ENCODE measurements at places on chromosomes 4 and X.

- no peak for DNase-seq
These were observed 39.9 kb upstream of the PCDH19 start for GRCh38 chrX:100449696-100450608.

DNA sequence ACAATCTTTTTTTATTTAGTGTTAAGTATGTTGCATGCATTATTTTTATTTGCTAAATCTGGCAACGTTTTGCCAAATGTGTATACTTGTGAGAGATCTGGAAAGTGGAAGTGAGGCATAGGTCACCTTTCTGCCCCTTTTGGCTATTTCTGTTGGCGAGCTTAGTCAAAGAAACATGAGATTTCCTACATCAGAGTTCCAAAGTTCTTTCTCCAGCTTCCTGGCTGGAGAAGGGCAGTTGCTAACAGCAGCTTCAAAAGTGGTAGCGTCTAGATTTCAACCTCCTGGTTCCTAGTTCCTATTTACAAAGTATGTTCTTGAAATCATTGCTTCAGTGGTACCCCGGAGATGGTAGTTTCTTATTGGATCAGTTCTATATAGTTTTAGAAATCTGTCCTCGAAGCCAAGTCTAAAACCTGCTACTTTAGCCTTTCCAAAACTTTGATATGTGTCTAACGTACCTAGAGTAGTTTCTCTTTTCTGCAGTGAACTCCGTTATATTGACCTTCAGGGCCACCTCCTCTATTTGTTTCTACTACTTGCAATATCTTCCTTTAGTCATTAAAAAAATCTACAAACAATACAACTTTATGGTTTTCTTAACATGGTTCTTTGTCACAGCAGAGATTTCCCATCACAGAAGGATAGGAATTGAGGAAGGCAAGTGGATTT is 455.8 kb upstream of the FTHL17 start:
- no peak for DNase-seq

DNA sequence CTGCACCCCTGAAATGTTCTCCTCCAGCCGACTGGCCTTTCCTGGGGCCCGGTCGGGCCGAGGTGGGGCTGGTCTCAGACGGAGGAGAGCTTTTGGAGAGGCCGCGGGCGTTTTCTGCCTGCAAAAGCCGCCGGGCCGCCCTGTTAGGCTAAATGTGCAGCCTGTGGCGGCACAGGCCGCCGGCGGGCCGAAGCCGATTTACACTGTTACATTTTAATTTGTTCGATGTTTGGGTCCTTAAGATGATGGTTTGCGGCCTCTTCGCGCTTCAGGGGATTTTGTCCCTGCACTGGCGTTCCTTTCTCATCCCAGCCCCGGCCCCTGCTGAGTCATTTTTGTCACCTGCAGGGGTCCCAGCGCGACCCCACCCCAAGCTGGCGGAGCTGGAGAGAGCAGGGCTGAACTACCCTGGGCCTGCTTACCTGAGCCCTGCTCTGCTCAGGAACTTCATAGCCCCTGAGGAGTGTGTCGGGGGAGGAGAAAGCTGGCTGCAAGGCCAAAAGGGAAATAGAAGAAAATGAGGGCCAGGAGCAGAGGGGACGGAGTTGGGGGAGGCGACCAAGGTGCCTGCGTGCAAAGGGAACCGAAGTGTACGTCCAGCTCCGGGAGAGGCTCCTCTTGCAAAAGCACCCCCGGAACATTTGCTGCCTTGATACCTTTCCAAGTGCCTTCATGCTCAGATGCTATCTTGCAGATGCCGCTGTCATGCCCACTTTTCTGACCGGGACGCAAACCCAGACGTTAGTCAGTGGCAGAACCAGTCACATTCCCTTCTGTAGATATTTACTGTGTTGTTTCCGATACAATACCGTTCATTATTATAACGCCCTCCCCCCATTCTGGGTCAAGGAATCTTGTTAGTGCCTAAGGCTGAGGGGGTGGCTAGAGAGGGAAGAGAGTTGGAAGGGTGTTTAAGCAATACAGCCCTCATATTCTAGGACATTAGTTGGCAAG is 977 bp upstream of the RBBP7 start:
- DNase-seq: no peak

- DNase-seq: no peak
These were observed 178.3 kb downstream of the OPHN1 start for GRCh38 chrX:68254738-68255645.

DNA sequence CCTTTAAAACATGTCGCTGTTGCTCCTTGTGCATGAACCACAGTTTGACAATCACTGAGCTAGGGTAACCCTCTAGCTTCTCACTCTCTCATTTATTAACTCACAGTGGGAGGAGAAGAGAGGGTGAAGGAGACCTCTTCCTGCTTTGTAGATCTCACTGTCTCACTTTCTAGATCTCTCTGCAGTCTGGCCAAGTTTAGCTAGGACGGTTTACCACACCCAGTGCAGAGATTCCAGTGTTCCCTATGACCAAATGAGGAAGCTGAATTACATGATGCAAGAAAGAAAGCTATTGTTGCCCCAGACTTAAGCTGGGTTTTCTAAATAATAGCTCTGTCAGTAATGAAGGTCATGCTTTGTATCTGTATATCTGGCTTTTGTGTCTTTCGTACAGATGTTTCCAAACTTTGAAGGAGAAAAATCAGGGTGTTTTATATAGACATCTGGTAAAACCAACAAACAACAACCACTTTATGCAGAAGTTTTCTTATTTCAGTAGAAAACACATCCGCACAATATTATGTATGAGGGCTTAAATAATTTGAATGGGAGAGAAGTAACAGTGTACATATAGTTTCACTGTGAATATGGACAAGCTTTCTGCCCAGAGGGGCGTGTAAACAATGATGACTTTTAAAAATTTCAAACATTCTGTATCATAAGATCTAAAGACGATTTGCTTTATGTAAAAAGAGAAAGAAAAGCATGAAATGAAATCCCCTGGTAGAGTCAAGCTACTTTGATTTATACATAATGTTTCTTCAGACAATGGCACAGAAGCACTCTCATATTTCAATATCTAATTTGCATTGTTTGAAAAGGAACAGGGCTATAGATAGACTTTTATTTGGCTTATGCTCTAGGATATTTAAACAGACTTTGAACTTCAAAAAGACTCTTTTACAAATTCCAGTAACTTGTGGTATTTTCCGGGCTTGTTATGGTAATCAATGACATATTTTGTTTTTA is 582.3 kb downstream of the FSTL5 start:
- DNase-seq: no peak

- no peak for DNase-seq
These were observed 115.1 kb upstream of the PCDH18 start for GRCh38 chr4:137647375-137647774.

Measured in stimulated activated CD4-positive, alpha-beta T cell treated with anti-CD3 and anti-CD28 coated beads, Interleukin-1b, Interleukin-23, amount 100 ng/mL, for 1 hour (primary cell).